Tongue (tissue), 3 donors: ENCODE measurements at places on chromosomes 11 and 22.

DNA sequence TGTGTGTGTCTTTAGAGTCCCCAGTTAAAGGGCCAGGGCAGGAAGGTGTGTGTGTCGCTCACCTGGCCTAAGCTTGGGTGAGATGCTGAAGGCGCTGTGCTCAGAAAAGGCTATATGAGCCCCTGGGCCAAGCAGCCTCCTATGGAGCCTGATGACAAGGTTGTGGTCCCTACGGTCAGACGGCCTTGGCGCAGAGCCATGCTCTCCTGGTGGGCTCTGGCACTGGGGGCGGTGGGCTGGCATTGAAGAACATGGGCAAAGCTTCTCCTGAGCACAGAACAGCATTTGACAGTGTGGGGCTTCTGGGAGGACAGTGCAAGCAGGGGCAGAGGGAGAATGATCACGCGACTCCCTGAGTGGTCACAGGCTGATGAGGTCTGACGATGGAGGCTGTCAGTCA lies 10.7 kb upstream of the LRRC10B start:
- no peak for DNase-seq

DNA sequence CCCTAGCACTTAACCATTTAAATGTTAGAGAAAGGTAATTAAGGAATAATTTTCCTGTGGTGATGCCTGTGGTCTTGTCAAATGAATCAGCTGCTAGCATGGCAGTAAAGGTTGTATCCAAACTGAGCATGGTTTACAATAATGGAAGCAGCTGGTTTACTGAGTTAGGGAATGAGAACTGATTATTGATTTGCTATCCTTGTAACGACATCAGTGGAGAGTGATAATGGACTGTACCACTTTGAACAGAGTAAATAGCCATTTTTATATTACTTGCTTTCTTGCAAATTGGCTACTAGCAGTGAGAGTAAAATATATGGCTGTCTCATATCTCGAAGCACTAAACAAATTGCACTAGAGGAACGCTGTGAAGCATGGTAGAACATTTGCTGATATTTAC lies 589.0 kb upstream of the ANO5 start:
- DNase-seq, result no peak

GRCh38 chr11:12052676-12053605 lies 44.5 kb upstream of the DKK3 start:
- no peak for DNase-seq

DNA sequence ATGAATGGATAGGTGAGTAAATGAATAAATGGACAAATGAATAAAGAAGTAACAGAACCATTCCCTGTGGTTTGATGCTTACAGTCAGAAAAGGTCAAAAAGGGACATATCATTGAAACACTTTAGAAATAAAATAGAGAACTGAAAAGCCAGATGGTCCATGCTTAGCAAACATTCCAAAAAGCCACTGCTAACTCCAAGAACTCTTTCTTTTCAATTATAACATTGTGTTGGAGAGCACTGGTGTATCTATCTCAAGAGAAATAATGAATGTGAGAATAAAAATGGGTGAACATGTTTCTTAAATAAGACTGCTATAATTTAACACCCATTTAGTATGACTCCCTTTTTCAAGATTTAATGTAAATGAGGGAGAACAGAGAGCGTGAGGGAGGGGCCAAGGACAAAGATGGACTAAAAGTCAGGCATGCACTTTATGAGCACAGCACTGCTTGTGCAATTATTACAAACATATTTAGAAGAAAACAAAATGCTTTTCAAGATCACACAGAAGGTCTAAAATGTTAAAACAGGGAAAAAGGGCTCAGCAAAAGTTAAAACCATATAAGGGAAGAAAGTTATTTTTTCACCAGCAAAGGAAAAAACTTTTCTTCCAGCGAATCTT lies 224.3 kb upstream of the PITPNB start:
- no peak for DNase-seq

GRCh38 chr11:6415797-6416196 lies 3.1 kb downstream of the APBB1 start:
- no peak for DNase-seq

DNA sequence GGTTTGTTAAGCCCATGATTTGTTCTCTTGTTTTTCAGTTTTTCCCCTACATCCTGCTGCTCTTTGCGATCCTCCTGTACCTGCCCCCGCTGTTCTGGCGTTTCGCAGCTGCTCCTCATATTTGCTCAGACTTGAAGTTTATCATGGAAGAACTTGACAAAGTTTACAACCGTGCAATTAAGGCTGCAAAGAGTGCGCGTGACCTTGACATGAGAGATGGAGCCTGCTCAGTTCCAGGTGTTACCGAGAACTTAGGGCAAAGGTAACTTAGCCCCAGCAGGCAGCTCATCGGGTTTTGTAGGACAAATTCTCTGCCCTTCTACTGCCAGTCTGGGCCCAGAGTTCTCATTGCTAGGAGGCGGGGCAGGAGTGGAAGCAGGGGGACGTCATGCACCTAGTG lies 49.7 kb downstream of the PANX1 start:
- DNase-seq, result no peak

DNA sequence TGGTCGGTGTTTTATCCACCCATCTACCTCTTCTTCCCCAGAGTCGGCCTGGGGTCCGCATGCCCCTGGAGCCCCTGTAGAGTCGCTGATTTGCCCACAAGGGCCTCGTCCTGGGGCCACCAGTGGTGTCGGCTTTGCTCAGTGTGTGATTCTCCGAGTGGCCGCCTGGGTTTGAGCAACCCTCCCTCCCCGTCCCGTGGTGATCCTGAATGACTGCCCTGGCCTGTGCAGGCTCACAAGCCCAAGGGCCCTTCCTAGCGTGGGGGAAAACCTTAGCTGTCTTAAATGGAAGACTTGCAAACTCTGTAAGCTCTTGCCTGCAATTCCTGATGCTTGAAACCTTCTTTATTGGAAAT lies 128.3 kb downstream of the OSBP2 start:
- no peak for DNase-seq

GRCh38 chr22:28934026-28934425 lies 50.7 kb downstream of the ZNRF3 start:
- no peak for DNase-seq

DNA sequence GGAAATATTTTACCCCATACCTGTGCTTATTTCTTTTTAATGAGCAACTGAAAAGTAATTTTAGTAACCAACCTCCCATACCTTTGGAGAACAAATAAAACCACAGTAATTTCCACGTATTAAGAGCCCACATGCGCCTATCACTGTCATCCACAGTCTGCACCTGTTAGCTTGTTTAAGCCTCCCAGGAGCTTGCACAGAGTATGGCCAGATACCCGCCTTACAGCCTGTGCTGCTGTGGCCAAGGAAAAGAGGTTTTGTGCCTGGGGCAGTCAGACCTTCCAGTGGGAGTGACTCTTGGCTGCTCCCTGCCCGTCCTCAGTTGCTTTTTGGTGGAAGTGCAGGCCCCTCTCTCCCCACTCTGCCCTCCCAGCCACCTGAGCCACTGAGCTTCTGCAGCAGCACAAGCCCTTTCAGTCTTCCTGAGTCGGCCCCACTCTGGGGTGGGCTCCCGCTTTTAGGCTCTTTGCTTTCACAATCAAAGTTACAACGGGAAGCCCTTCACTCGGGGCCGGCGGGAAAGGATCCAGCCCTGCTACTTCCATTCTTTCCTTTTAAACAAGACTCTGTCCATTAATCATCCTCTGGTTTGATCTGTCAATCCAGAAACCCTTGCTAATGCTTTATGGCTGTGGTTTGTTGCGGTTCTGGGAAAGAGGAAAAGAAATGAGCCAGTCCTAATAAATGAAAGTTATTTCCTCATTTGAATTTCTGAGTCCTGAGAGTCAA lies 308.8 kb downstream of the TBC1D22A start:
- no peak for DNase-seq

DNA sequence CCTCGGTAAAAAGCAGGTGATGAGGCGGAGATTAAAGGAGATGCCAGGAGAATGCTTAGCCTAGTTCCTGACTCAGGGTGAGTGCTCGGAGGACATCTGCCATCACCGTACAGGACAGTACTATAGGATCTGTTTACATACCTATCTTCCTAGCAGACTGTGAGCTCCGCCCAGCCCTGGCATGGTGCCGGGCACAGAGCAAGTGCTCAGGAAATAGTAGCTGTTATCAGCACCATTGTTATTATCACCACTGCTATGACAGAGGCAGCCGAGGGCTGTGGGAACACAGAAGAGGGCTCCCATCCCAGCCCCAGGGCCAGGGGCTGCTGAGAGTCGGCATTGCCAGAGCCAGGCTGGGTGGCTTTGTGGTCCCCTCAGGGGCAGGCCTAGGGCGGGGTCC lies 642 bp upstream of the SEPTIN3 start:
- no peak for DNase-seq

DNA sequence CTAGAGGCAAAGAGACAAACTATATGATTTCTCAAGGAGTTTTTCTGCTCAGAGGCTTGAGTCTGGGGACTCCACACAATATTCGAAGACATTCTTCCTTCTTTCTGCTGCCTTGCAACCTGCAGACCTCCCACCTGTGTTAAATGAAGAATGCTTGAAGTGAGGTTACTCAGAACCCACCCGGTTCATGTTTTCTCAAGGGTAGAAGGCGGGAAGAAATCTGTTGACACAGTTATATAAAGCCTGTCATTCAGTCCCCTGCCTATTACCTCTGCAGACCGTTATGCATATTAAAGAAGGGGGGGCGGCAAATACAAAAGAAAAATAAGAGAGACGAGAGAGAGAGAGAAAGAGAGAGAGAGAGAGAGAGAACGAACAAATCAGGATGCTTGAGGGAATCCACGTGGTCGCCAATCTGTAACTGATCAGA lies 2.2 kb upstream of the KMT2A start:
- DNase-seq, result no peak

DNA sequence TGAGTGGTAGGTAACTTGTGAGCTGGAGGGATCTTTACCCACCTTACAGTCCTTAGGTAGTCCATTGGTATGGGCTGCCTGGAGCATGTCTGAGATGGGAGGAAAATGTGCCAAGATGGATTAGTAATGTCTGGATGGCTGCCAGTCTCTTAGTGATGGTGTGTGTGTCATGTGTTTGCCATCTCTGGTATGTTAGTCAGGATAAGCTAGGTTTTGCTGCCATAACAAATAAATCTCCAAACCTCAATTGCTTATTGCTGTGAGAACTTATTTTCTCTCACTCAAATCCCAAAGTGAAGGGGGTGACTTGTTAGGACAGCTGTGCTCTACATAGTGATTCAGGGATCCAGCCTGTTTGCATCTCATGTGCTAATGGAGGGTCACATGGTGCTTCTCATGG lies 40.9 kb upstream of the MYEOV start:
- no peak for DNase-seq

DNA sequence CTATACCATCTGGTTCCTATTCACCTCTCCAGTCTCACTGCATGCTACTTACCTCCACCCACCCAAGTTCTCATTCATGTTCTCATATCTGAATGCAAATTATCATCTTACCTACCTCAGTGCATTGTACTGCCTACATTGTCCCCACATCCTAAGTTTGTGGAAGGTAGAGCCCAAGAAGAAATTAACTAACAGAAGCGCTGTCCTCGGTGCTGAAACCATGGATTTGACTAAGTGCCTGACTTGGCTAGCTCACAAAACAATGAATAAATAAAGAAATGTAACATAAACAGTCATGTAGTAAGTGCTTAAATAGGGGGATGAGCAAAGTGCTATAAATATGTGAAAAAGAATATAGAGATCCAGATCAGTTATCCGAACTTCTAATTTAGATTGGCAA lies 63.2 kb downstream of the GRIA4 start:
- peak; percentile 84 for DNase-seq

- DNase-seq, result peak; percentile 68
Measured at GRCh38 chr11:99368583-99368982, 347.8 kb downstream of the CNTN5 start.

- no peak for DNase-seq
Measured at GRCh38 chr11:4763096-4763495, 6.6 kb downstream of the OR51F1 start.

GRCh38 chr11:101718402-101718801 lies 134.6 kb upstream of the TRPC6 start:
- DNase-seq, result no peak

- DNase-seq, result peak; percentile 25
Measured at GRCh38 chr22:22060200-22061084, 77.9 kb upstream of the TOP3B start.

DNA sequence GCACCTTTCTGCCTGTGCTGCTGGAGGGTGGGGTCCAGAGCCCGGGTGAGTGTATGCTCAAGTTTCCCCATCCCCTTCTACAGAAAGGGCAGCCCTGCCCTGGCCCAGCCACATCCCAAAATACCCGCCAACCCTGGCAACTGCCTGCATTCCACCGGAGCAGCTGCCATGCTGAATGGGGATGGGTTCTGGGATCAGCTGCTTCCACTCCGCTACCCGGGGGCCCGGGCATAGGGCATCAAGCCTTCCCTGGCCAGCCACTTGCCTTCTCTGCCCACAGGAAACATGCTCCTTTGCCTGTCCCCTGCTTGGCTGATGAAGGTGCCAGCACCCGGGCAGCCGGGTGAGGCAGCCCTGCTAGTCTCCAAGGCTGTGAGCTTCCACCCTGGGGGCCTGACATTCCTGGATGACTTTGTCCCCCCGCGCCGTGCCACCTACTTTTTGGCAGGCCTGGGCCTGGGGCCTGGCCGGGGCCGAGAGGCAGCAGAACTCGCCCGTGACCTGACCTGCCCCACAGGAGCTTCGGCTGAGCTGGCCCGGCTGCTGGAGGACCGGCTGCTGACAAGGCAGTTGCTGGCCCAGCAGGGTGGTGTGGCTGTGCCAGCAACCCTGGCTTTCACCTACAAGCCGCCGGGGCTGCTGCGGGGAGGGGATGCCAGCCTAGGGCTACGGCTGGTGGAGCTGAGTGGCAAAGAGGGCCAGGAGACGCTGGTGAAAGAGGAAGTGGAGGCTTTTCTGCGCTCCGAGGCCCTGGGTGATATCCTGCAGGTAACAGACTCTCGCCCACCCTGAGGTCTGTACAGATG lies 3.2 kb downstream of the CARNS1 start:
- DNase-seq, result peak; percentile 93

- no peak for DNase-seq
Measured at GRCh38 chr11:78577495-78577894, 2.8 kb upstream of the NARS2 start.

- DNase-seq, result no peak
Measured at GRCh38 chr11:35420371-35420770, 1.0 kb upstream of the SLC1A2 start.

GRCh38 chr11:128463979-128464378 lies 123.4 kb downstream of the ETS1 start:
- no peak for DNase-seq

- no peak for DNase-seq
Measured at GRCh38 chr11:74538680-74539079, 45.2 kb upstream of the LIPT2 start.

DNA sequence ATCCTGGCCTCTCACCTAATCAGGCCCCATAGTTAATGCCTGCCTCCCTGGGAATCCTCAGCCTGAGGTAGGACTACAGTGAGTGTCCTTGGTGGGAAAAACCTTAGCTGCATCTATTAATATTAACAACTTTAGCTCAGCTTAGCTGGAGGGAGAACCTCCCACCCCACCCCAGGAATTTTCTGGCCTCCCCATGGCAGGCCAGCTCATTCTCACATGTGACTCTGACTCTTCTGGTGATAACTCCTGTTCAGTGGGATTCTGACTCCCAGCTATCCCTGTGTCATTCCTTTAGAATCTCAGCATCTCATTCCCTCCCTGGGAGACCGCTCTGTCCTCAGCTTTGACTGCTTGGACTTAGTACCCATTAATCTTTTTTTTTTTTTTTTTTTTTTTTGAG lies 14.5 kb downstream of the ART5 start:
- no peak for DNase-seq

- no peak for DNase-seq
Measured at GRCh38 chr11:20937826-20938225, 268.4 kb downstream of the NELL1 start.
